ENCODE measurements at places on chromosomes 12 and 14.
A peak's percentile ranks its signal among the peaks of the same experiment; 100 is the strongest.

DNA sequence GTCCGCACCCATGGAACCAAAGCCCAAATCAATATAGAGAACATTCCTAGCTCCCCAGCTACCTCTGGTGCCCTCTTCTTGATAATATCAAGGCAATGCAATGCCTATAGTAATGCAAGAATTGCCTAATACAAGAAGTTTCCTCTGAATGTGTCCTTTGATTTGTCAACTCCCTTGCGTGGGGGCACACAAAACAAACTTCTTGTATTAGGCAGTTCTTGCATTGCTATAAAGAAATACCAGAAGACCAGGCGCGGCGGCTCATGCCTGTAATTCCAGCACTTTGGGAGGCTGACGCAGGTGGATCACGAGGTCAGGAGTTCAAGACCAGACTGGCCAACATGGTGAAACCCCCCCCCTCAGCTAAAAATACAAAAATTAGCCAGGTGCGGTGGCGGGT, 10.4 kb upstream of the ITPK1 start:
- DNase-seq = no peak

GRCh38 chr12:53481939-53482586, 17.2 kb downstream of the MAP3K12 start:
- DNase-seq = no peak

DNA sequence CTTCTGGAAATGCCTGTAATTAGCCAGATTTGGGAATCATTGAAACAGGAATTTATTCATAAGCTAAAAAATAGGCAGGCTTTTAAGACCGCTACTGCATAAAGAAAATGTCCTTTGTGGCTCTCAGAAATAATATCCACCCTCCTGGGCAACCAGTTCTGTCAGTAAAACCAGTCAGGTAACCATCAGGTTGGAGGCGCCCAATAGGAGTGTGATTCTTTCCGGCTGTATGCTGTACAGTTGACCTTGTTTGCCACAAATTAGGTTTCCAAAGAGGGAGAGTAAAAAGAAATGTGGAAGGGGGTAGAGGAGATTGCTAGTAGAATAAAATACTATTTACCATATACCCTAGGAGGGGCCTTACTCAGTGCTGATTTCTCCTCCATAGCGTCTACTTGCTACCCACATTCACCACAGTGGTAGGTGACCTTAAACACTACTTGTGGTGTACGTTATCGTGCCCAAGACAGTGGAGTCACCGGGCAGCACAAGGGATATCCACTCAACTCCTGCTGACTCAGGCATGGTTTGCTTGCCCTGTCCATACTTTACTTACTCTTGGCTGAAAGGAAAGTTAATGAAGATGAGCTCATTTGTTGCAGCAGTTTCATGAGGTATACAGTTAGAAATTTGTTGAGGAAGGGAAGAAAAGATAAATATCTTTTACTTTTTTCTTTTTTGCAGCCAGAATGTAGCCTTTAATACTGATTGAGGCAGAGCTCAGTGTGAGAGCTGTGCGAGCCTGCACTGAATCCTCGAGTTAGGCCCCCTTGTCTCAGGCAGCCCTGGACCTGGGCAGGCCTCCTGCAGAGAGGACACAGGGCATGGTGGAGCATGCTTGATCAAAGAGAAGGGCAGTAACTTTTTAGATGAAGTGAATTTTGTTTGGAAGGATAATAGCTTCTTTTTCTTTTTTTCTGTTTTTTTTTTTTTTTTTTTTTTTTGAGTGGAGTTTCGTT, 76.7 kb downstream of the DIP2B start:
- no peak for DNase-seq

- no peak for DNase-seq
Measured at GRCh38 chr12:130236446-130236845, 74.2 kb downstream of the FZD10 start.

GRCh38 chr14:87203346-87203745, 789.6 kb downstream of the GALC start:
- no peak for DNase-seq

DNA sequence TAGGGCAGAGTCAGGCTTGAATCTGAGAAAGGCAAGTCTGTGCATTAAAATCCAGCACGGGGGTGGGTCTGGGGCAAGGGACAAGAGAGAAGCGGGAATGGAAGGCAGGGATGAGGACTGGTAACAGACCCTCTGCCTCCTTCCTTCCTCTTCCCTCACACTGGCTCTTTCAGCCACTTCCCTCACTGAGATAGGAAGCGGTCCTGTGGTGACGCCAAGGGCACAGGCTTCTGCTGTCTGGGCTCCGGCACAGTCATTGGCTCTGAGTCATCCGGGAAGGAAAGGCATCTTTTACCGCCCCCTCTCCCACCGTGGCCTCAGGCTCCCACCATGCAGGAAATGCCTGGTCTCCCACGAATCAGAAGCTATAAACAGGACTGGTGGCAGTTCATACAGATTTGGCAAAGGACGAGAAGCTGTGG, 70.2 kb downstream of the ETV6 start:
- DNase-seq = peak; percentile 76

- DNase-seq = no peak
Measured at GRCh38 chr12:66767536-66767935, 88.7 kb upstream of the GRIP1 start.

GRCh38 chr12:56721721-56722120, 3.4 kb downstream of the NACA start:
- no peak for DNase-seq

DNA sequence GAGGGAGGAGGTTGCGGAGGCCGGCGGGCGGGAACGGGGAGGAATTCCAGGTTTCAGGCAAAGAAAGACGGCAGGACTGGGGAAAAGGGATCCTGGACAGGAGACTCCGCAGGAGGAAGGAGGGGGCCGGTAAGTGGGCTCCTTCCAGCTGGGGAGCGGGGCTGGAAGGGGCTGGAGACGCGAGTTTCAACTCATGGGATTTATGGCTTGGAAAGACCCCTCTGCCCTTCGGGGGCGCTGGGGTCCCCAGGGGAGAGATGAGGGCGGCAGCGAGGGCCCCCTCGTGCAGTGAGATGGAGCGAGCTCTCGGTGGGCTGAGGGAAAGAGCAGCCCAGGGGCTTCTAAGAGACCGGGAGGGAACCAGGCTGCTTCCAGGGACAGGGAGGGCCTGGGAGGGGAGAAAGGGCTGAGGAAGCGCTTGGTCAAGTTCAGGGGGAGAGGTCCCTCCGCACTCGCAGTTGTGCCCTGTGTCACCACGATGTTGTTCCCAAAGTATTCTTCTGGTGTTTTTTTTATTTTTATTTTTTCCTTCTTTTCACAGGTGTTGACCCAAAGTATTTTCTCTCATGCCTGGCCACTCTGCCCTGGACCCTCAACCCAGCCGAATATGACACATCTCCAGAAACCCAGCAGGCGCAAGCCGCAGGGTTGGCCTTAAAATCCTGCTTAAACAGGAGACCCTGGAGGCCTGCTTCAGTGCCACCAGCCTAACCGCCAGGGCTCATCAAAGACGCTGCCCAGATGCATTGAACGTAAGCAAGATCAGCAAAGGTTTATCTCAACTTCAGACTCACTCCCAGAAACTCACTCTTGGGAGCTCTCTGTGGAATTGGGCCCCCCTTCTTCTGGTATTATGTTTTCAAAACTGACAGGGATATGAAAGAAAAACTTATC, 16.1 kb downstream of the TNFAIP2 start:
- DNase-seq = no peak

DNA sequence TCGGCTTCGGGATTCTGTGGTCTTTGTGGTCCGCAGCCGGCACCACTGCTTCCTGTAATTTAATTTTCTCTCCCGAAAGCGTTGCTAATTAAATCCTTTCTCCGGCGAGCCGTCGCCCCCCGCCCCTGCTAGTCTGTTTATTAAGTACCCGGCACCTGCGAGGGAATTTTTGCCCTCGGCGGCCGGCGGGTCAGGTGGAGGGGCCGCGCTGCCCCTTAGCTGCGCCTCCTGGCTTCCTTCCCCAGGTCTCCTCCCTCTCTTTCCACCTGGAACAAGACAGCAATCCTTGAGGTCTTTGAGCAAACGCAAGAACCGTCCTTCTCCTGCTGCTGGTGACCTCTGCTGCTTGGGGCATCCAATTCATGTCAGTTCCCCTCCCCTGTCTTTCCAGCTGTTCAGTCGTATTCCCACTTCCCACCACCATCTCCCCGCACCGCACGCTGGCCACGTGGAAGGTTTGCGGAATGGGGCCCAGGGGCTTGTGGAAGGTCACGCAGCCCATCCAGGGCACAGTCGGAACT, 16.2 kb downstream of the ZDHHC22 start:
- DNase-seq = no peak

DNA sequence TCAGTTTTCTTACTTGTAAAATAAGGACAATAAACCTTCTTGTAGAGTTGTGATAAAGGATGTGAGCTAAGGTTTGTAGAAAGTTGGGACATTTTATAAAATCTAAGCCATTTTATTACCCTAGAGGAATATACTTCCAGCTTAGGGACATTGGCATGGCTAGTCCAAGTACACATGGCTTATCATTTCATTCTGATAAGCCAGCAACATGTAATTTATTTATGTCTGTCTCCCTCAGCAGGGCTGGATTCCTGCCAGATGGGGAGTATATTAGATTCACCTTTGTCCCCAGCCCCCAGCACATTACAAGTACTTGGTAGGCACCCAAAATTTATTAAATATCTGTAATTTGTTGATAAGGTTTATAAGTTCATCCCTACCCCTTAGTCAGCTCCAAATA, 6.3 kb upstream of the ATG14 start:
- no peak for DNase-seq

GRCh38 chr14:32561520-32561919, 232.4 kb downstream of the AKAP6 start:
- no peak for DNase-seq

DNA sequence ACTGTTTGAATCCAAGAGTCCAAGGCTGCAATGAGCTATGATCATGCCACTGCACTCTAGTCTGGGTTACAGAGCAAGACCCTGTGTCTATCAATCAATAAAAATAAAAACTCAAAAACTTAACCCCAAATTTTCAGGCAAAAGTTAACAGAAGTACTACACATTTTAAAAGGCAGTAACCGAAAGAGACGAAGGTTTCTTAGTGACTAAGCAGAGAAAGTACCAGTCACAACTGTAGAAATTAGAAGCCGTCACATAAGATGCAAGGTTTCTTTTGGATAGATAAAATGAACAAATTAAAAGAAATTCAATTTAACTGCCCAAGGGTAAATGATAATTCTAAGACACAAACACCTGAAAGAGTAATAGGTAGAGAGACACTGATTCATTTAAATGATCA, 103.5 kb downstream of the MED13L start:
- DNase-seq = no peak

DNA sequence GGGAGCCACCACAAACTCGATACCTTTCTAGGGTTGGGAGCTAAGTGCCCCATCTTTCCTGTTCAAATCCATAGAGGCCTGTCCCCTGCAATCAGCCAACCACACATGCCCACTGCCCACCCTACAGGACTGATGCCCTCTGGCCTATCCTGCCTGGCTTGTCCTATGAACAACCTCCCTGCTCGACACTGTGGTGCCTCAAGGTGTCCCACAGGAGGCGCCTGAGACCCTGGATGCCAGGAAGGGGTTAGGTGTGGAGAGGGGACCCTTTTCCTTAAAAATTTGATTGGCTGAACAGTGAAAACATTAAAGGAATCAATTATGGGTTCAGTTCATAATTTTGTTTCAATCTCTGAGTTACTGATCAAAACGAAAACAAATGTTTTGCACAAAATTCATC, 97.3 kb upstream of the FZD10 start:
- DNase-seq = no peak

DNA sequence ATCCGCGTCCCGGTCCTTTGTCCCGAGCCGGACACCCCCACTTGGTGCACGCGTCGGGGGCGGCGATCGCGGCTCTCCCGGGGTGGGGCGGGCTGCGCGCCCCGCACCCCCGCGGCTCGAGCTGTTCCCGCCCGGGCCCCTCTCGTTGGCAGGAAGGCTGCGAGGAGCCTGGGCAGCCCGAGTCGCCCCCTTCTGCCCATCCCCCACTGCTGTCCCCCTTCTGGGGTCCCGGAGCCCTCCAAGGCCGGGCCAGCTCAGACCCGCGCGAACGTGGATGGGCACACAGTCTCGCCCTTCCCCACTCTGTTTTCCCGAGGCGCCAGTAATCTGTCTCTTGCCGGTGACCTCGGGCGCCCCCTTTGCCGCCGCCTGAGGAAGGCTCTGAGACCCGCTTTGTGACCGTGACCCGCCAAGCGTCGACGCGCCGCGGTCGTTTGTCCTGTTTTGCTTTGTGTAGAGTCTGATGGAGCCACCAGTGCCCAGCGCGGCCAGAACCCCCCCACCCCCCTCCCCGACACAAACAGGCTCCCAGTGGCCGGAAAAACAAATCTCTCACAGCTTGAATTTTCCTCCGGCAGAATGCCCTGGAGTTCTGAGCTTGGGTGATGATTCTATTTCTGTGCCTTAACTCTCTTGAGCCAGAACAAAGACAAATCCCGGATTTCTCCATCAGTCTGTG, 610 bp downstream of the C14orf132 start:
- DNase-seq = no peak

DNA sequence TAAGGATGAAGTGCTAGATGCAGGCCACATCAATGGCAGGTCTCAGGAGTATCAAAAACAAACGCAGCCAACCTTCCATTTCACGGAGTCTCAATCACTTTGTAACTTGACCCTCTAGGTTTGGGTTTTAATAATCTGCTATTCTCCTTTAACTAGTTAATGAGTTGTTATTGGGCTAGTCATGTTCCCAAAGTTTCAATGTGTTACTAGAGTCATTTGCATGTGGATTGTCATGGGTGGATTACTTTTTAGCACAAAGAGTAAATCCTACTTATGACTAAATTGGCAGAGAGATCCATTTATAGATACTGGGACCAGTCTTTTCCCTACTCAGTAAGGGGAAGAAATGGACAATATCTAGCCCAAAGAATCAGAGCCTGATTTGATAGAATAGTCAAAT, 151.0 kb downstream of the BCAT1 start:
- no peak for DNase-seq

GRCh38 chr12:103877934-103878510, 37.0 kb upstream of the NT5DC3 start:
- DNase-seq = peak; percentile 79

GRCh38 chr12:65640489-65640901, 183.8 kb upstream of the HMGA2 start:
- no peak for DNase-seq

- DNase-seq = no peak
Measured at GRCh38 chr12:70605976-70606375, 31.3 kb downstream of the PTPRB start.

GRCh38 chr14:54487771-54488170, 1.0 kb downstream of the GMFB start:
- DNase-seq = no peak

- DNase-seq = no peak
Measured at GRCh38 chr12:109433618-109434017, 43.5 kb downstream of the KCTD10 start.

DNA sequence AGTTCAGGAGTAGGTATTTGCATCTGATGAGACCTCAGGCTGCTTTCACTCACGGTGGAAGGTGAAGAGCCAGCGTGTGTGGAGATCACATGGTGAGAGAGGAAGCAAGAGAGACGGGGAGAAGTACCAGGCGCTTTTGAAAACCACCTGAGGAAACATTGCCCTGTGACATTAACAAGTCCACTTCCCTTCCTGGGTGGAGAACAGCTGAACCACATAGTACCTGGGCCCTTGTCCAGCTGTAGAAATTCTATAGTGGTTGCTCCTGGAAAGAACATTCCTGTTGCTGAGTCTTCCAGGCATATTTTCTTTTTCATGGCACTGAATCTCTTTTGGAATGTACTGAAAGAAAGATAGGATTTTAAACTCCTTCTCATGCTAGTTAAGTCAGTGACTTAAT, 87.3 kb upstream of the RIN3 start:
- DNase-seq = no peak
